Stimulated activated CD8-positive, alpha-beta memory T cell treated with anti-CD3 and anti-CD28 coated beads, Interleukin-2, amount 100 ng/mL, for 48 hours (primary cell): ENCODE measurements at places on chromosomes 2 and 18.

GRCh38 chr2:165843351-165843750 is 49.3 kb upstream of the GALNT3 start:
- no peak for DNase-seq

GRCh38 chr18:44733069-44733753 is 52.5 kb downstream of the SETBP1 start:
- DNase-seq, result no peak

DNA sequence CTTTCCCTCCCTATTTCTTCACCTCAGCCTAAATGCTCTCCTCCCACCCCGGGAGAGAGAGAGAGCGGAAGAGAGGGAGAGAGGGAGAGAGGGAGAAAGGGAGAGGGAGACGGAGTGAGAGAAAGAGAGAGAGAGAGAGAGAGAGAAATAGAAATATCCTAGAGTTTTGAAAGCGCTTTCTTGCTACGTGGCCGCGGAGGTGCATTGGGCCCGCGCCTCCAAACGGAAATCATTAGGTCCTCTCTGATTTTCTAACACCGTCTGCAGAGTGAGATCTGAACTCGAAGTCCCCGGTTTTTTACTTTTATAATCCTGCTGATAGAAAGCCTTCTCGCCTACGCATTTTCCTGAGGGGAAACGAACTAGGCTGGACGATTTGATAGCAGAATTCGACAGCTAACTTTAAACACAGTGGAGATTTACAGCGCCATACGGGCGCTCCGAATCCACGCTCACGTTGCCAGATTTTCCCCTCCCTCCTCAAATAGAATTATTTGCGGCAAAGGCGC is 903 bp upstream of the EVX2 start:
- no peak for DNase-seq

DNA sequence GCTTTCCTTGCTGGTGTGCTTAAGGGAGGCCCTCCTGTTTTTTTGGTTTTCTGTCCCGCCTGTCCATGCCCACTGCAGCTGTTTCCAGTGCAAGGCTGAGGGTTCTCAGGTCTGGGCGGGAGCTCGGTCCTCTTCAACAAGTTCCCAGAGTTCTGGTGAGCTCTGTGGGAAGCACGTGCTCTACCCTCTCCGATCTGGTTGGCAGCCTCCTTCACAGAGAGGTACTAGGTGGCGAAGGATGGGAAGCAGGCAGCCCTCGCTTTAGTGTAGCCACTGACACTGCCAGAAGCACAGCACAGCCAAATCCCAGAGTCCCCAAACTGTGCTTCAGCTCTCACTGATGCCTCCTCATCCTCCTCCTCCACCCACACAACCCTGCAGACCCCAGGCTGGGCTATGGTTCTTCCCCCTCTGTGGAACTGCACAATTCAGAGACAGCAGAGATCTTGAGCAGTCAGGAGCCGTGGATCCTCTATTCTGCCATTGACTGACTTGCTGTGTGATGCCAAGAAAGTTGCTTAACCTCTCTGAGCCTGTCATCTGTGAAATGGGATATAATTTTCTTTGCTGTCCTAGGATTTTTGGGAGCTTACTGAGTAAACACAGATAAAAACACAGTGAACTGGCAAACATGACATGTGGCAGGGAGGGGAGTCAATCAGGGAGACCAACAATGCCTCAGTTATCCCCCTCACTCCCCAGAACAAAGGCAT is 157.3 kb downstream of the MSH2 start:
- no peak for DNase-seq

- no peak for DNase-seq
Observed at GRCh38 chr18:8960740-8961657, 141.5 kb upstream of the NDUFV2 start.

- DNase-seq, result no peak
Observed at GRCh38 chr2:65402780-65403528, 29.4 kb downstream of the SPRED2 start.

DNA sequence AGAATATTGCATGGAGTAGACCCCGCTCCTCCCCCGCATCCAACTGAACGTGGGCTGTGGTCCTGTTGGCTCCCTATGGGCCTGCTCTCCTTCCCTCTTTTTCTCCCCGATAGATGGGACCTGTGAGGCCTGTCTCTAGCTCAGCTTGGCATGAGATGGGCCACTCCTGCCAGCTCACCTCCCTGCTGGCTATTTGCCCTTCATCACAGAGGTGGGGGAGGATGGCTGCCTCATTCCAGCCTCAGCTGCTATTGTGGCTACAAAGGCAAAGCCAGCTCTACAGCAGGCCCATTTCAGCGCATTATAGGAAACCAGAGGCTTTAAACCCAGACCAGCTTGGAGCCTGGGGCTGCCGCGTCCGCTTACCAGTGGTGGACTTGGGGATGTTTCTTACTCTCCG is 313.9 kb downstream of the GBX2 start:
- no peak for DNase-seq

DNA sequence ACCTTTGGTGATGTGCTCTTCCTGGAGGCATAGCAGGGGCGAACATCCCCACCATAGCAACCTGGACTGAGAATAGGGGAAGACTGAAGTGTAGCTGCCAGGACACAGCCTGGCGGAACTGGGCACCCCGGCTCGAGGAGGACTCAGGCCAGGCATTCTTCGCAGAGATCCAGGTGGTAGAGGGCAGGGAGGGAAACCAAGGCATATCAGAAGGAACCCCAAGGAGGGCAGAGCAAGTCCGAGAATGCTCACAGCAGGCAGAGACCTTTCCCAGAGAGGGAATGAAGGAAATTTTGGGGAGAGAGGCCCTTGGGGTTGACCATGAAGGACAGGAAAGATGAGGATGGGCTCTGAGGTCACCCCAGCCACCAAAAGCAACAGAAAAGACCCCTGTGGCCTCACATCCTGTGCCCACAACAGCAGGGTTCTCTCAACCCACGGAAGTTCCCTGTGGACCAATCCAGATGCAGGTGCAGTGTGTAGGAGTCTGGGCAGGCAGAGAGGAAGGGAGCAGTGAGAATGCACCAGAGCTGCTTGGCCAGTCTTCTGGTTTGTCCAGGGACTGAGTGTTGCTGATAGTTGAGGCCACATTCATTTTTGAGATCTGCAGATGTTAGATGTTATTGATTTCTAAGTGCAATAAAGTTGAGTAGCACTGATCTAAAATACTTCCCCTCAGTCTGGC is 136.9 kb downstream of the PXDN start:
- DNase-seq, result no peak

- no peak for DNase-seq
Observed at GRCh38 chr2:138877421-138877820, 97.2 kb upstream of the NXPH2 start.

GRCh38 chr2:241858206-241859016 is at the start of gene PDCD1:
Gene PDCD1, minus strand, starts transcription at chr2:241858894. Its CDS starts 56 bp downstream, at chr2:241858838.
- DNase-seq, result peak; percentile 67

DNA sequence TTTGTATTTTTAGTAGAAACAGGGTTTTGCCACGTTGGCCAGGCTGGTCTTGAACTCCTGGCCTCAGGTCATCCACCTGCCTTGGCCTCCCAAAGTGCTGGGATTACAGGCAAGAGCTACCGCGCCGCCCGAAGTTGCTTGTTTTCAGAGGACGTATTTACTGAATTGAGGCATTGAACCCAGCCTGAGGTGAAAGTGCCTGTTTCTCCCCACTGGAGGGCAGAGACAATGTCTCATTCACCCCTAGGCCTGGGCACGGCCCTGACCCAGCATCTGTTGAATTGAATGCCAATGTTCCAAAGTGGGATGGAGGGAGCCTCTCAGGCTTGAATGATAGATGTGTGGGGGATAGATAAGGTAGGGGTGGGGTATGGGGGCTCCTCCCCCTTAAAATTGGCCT is 4.5 kb upstream of the TMBIM1 start:
- no peak for DNase-seq

GRCh38 chr2:203994735-203995134 is 58.2 kb downstream of the ICOS start:
- no peak for DNase-seq

DNA sequence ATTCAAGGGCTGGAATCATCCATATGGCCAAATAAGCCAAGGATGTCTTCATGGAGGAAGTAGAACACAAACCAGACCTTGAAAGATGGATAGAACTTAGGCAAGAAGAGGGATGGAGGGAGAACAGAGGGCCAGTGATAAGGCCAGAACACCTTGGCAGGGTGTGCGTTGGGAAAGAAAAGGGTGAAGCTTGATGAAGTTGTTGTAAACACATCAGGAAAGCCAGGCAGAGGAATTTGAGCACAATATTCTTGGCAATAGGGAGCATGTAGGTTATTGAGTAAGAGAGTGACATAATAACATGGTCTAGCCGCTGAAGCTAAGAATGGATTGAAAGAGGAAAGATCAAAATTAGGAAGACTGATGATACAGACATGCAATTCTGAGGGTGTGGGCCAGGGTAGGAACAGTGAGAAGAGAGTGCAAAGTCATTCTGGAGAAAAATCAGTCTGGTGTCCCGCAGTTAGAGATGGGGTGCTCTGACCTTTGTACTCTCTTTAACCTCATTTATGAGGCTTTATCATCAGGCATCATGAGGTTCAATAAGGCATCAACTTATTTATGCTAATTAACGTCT is 41.0 kb downstream of the SLC14A2 start:
- DNase-seq, result no peak

GRCh38 chr2:84782717-84783442 is 98.0 kb downstream of the TRABD2A start:
- DNase-seq, result no peak

GRCh38 chr2:241776336-241777169 is at the start of gene GAL3ST2:
Gene GAL3ST2, plus strand, starts transcription at chr2:241776822. Its CDS starts 134 bp downstream, at chr2:241776956.
- no peak for DNase-seq

DNA sequence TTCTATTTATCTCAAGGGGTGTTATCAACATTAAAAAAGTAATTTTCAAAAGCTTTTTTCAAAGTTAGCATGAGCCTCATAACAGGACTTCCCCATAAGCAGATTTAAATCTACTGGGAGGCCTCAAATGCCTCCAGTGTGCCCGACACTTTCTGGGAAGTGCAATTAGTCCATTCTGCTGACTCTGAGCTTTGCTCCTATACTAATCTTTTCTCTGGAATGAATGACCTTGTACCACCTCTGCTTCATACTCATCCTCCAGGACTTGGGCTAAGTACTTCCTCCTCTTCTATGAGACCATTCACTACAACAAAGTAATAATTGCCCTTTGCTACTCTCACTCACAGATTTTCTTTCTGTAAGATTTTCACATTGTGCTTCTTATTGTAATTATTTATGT is 111.1 kb downstream of the RIT2 start:
- no peak for DNase-seq

DNA sequence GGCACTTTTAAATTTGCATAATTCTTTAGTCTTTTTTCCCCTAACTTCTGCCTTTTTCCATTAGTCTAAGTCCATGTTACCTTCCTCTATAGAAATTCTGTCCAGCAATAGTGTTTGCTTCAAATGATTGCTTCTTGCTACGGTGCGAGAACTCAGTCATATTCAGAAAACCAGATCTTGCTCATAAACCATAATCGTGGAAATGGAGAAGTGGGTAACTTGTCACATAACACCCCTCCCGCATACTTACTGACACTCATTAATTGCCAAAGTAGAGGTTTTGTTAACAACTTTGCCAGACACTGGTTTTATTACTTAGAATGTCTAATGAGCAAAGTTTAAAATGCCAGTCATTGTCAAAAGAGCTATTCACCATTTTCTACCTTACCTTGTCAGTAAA is 94.3 kb upstream of the TWSG1 start:
- DNase-seq, result no peak

DNA sequence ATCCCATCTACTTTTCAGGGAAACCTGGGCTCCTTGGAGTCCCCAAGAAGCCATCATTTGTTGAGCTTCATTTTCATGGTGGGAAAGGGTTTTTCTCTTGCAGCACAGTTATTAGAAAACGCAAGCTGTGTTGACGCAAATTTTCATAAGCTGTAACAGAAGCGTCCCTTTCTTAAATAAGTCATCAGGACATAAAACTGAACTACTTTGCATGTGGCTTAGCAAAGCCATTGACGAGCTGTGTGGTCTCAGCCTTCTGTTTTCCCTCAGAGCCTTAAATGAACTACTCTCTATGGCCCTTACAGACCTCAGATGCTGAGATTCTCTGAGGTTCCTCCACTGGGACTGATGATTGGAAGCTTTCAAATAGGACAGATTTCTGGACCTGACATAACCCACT is 85.1 kb downstream of the ARL4C start:
- no peak for DNase-seq

DNA sequence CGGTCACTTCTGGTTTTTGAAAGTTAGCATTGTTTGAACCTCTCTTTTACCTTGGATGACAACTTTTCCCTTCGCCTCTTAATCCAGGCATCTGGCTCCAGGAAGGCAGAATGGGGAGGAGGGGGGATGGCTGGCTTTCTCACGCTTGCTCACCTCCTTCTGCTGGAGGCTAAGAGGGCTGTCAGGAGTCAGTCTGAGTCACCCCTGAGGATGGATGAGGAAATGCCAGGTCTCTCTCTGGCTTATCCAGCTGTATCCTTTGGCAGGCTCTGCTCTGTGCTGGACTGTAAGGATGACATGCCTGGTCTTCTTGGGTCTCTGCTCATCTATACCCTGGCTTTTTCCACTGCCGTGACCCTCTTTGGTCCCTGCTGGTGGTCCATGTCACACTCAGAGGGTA is 142.9 kb upstream of the GYPC start:
- DNase-seq, result no peak

- no peak for DNase-seq
Observed at GRCh38 chr2:7133521-7133920, 216.3 kb downstream of the RNF144A start.

GRCh38 chr2:46493241-46493970 is 14.0 kb downstream of the TMEM247 start:
- no peak for DNase-seq

GRCh38 chr18:10015941-10016819 is 102.4 kb downstream of the VAPA start:
- DNase-seq, result no peak

GRCh38 chr18:4384932-4385331 is 70.2 kb downstream of the DLGAP1 start:
- DNase-seq, result no peak

DNA sequence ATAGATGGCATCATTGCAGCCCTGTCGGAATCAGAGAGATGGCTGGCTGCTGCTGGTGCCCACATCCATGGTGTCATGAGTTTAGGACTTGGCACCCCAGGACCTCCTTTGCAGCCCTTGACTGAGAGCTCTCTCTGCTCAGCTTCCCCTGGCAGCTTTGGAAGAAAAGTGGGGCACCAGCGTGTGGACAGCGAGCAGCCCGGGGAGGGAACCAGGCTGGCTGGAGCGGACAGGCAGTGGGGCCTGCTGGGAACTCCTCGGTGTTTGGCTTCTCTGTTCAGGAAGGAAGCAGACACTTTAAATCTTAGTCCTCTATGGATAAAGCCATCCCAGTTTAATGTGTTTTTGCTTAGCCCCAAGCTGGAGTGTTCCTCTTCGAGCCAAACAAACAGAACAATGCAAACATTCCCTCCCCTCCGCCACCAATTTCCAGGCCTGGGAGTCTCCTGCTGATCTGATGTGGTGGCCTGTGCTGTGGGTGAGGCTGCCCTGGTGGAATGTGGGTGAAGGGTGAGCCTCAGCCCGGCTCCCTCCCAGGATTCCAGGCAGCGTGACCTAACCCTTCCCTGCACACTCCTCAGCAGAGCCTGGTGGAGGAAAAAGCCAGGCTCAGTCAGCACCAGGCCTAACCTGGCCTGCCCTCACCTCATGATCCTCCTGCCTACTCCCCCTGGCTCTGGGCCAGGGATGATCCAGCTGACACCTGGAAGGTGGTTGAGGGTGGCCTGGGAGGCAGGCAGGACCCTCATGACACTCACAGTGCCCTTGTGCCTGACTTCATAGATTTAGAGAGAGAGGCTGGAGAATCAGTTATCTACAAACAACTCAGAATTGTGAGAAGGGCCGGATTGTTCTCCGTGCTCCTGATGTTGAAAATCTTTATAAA is 21.6 kb upstream of the ITGB6 start:
- DNase-seq, result no peak
